Mammary microvascular endothelial cell (primary cell): ENCODE measurements at places on chromosomes 2 and 18. TPM values are rescaled to one million over a fixed set of nuclear protein-coding genes. Genes with fewer than 3 reads are reported as not detected.

Gene ACADL
- not detected in 2 replicates for total RNA-seq

Gene KIF5C
- 0.25 and 0.33 TPM in 2 replicates for total RNA-seq

Gene SLC38A11
- total RNA-seq: not detected in 2 replicates

Gene CXCR1
- total RNA-seq: not detected in 2 replicates

Gene IER3IP1
- 18.2 and 19.9 TPM in 2 replicates for total RNA-seq

Gene NETO1
- total RNA-seq: not detected in 2 replicates

Gene FAM124B
- 21.3 and 22.1 TPM in 2 replicates for total RNA-seq

Gene MROH2A
- total RNA-seq: not detected in 2 replicates

Gene RTP5
- total RNA-seq: not detected in 2 replicates

Gene INPP5D
- 15.8 and 17.5 TPM in 2 replicates for total RNA-seq

Gene RGPD4
- total RNA-seq: not detected in 2 replicates

Gene FAM161A
- 1.5 and 1.7 TPM in 2 replicates for total RNA-seq

Gene SERPINB4
- not detected in 2 replicates for total RNA-seq

Gene POTEC
- total RNA-seq: not detected in 2 replicates

Gene SERPINB12
- total RNA-seq: not detected in 2 replicates

Gene CNTNAP5
- not detected in 2 replicates for total RNA-seq

Gene DYSF
- 212 and 225 TPM in 2 replicates for total RNA-seq

Gene CGREF1
- total RNA-seq: 1.5 and 3.5 TPM in 2 replicates

Gene ASIC4
- total RNA-seq: not detected in 2 replicates

Gene AP1S3
- 2.9 and 3.7 TPM in 2 replicates for total RNA-seq

Gene PSTPIP2
- 4.0 and 5.6 TPM in 2 replicates for total RNA-seq

Gene APCDD1
- not detected in 2 replicates for total RNA-seq

Gene IL18RAP
- not detected in 2 replicates for total RNA-seq

Gene UBR3
- 14.9 and 17.4 TPM in 2 replicates for total RNA-seq

Gene MMADHC
- 109 and 123 TPM in 2 replicates for total RNA-seq

Gene CDH2
- 13.5 and 16.9 TPM in 2 replicates for total RNA-seq

Gene DAW1
- total RNA-seq: 0.20 and 0.25 TPM in 2 replicates

Gene POLR1A
- total RNA-seq: 18.8 and 38.0 TPM in 2 replicates

Gene NFATC1
- 9.4 and 11.2 TPM in 2 replicates for total RNA-seq

Gene SERPINB13
- total RNA-seq: not detected in 2 replicates

Gene B4GALT6
- total RNA-seq: 4.7 and 5.1 TPM in 2 replicates

Gene PIK3C3
- 25.8 and 40.3 TPM in 2 replicates for total RNA-seq
